ENCODE measurements at places on chromosomes 1 and 21.

DNA sequence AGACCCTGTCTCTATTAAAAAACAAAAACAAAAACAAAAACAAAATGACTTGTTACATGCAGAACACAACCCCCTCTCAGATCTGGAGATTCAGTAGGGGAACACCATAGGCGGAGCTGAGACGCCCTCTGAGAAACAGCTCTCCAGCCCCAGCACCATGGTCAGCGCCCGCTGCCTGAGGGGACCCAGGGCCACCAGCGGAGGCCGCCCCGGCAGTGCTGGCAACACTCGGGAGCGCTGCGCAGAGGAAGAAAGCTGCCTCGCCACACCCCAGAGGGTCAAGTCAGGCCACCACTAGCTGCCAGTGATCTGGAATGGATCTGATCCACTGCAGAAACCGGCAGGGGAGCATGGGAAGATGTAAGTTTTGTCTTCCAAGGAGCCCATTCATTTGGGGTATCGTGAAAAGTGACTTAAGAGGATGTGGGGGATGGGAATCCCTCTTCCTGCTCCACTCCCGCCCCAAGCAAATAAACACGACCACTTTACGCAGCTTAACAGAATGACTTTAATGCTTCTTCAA lies 3.1 kb downstream of the ACTA1 start:
- DNase-seq, result no peak

GRCh38 chr1:6099297-6099696 lies 53.6 kb downstream of the KCNAB2 start:
- DNase-seq, result no peak

GRCh38 chr1:87200875-87201638 lies 127.6 kb upstream of the LMO4 start:
- DNase-seq, result no peak

GRCh38 chr1:230869500-230869899 lies 1.2 kb upstream of the C1orf198 start:
- DNase-seq, result no peak

DNA sequence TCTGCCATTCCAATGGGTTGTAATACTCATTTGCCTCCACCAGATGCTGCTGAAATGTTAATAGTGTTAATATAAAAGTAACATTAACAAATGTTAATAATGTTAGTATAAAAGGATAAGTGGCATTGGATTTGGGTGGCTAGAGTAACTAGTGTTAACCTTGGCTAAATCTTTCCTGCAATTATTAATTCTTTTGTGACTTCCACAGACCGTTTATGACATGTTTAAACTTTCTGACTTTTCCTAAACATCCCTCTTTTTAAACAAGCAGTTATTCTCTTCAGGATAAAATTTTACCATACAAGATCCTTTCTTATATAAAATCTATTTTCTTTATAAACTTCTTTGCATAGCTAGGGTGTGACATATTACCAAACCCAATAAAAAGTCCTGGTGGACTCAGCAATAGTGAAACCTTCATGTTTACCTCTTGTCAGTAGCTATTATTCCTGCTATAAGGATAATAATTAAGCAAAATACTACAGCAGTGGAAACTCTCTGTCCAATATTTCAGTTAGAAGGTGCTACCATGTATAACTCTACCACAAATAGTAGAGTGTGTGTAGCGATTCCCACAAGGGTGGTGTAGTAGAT lies 41.5 kb downstream of the CCDC30 start:
- no peak for DNase-seq

GRCh38 chr1:221855156-221855555 lies 113.3 kb upstream of the DUSP10 start:
- DNase-seq, result no peak

- no peak for DNase-seq
Measured at GRCh38 chr21:31159808-31160207, 121.5 kb upstream of the KRTAP19-8 start.

DNA sequence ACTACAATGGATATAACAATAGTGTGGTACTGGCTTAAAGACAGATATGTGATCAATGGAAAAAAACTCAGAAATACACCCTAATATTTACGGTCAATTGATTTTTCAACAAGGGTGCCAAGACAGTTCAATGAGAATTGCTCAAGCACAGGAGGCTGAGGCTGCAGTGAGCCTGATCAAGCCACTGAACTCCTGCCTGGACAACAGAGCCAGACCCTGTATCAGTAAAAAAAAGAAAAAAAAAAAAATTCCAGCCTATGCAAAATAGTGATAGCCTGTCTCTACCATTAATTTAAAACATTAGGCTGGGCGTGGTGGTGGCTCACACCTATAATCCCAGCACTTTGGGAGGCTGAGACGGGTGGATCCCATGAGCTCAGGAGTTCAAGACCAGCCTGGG lies 70.0 kb downstream of the SLC27A3 start:
- no peak for DNase-seq

- no peak for DNase-seq
Measured at GRCh38 chr1:31153423-31153822, 86.3 kb downstream of the NKAIN1 start.

DNA sequence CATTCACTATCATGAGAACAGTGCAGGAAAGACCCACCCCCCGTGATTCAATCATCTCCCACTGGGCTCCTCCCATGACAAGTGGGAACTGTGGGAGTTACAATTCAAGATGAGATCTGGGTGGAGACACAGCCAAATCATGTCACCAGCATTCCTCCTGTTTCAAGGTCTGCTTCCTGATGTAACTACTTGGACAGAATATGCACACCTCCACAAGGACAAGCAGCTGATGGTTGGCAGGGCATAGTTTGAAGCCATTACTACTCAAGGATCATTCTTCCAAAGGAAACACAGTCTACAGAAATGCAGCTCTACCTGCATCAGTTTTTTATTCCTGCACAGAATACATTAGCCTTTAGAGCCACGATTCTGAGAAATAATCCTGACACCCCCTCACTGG lies 28.5 kb upstream of the RNF2 start:
- DNase-seq, result no peak

DNA sequence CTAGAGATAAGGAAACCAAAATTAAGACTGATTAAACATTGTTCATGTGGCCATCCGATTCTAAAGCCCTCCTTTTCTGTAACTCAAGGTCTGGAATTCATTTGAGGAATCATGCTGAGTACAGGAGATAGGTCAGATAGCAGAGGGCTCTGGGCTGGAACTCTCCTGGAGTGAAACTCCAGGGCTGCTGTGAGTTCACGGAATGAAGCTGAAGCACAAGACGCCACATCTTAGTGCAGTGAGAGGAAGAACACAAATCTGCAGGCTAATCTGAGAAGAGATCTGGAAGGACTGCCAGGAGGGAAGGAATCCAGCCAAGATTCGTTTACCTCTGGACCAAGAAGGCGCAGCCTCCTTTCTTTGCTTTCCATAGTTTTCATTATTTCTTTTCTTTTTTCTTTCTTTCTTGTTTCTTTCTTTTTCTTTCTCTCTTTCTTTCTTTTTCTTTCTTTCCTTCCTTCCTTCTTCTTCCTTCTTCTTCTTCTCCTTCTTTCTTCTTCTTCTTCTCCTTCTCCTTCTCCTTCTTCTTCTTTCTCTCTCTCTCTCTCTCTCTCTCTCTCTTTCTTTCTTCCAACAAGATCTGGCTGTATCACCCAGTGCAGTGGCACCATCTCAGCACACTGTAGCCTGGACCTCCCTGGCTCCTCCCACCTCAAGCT lies 74.8 kb upstream of the ATP1B1 start:
- DNase-seq, result no peak

DNA sequence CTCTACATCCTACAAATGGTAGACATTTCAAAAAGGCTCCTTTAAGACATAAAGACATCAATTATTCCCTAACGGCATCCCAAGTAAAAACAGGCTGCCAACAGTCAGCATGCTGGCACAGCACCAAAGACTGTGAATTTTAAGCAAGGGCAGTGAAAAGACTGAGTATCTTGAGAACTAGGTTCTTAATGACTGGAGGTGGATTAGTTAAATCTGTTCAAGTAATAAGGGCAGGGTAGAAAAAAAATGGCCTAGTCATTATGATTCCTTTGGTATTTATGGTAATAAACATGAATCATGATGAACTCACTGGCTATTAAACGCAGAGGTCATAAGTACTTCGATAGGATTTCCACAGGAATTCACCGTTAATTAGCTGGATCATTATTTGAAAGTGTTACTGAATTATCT lies 75.2 kb downstream of the KIFAP3 start:
- DNase-seq, result no peak

- peak; percentile 80 for DNase-seq
Measured at GRCh38 chr21:45923146-45923545, 58.4 kb upstream of the COL6A1 start.

DNA sequence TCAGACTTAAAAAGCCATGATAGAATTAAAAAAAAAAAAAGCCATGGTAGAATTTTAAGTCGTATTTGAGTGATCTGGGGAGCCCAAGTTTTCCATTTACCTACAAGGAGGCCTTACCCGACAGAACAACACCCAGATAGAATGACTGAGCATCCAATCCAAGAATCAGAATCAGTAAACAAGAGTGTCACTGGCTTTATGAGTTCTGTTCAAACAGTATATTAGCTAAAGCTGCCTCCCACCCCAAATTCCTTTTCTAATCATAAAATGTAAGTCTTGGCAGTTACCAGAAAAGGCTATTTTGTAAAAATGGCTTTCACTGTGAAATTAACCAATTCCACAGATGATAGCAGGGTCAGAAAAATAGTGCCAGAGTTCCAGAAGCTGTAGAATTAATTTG lies 1.2 kb downstream of the GTF2B start:
- DNase-seq, result no peak

DNA sequence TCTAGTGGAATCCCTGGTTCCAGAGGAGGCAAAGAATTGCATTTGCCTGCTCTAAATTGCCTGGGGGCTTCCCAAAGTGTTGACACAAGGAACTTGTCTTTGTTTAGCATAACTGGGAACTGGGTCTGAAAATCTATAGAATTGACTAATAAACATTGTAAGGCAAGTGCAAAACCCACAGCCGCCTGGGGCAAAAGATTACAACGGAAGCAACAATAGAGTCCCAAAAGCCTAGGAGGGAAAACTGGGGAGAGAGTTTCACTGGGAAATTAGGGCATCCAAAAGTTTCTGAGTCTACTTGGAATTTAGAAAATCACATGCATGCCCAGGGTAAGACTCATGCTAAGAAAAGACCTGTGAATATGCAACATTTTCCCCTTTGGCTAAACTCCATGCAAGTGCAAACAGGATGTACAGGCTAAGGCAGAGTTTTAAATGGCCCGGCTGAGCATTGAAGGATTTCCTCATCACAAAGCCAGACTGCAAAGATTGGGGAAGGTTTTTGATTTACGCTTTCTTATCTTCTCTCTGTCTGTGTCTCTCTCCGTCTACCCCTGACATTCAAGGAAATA lies 725.3 kb upstream of the NCAM2 start:
- DNase-seq, result no peak

GRCh38 chr1:209542585-209542984 lies 40.9 kb upstream of the CAMK1G start:
- DNase-seq, result no peak

DNA sequence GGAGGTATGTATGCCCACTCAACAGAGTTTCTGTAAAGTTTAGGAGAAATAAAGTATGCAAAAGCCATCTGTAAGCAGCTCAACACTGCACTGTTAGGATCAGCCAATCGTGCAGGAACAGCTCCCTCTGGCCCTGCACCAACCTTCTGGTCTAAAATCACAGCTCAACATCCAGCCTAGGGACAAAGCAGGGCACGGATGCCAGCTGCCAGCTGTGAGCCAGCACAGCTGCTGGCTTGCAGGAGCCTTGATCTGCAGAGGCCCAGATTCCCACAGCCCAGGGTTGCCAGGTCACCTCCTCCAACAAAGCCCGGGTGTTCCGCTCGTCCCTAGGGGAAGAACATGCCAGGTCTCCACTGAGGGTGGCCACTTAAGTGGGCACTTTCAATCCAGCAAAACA lies 8.6 kb downstream of the ACOT7 start:
- DNase-seq, result no peak

DNA sequence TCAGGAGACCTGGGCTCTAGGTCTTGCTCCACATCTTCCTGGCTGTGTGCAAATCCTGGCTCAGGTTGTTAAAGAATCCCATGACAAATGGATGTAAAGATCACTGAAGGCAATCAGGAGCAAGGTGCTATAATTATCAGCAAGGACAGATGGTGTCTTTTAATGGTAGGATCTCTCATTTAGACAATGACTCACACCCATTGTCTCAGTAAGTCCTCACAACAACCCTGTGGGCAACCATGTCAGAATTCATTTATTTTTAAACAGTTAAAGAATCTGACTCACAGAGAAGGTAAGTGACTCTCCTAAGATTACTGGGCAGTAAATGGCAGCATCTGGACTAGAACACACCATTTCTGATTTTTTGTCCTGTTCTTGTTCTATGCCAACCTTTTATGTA lies 32.8 kb downstream of the RNASEL start:
- DNase-seq, result no peak

DNA sequence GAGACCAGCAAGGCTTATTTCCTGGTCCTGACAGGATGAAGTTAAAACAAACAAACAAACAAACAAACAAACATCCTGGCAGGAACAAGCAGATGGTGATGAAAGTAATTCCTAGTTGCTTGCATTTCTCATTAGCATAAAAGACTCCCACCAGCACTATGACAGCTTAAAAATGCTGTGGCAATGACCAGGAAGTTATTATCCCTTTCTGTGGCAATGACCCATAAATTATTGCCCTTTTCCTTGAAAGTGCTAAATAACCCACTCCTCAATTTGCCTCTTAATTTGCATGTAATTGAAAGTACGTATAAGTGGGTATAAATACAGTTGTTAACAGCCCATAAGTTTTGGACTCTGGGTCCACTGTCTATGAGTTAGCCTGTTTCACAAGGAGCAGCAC lies 727.6 kb upstream of the NEGR1 start:
- no peak for DNase-seq

- no peak for DNase-seq
Measured at GRCh38 chr21:44376606-44377005, 23.2 kb downstream of the TRPM2 start.
